Activated CD4-positive, alpha-beta T cell treated with anti-CD3 and anti-CD28 coated beads, Interleukin-2, amount 10 ng/mL, durations not matched to agents 24 days and 14 days (primary cell): ENCODE measurements at places on chromosomes 2 and 18. TPM values are rescaled to one million over a fixed set of nuclear protein-coding genes. Genes with fewer than 3 reads are reported as not detected.

Gene NYAP2
- total RNA-seq: not detected in 2 replicates

Gene GKN1
- total RNA-seq: not detected in 2 replicates

Gene CPS1
- total RNA-seq: 0.75 and 0.88 TPM in 2 replicates

Gene DIPK1C
- total RNA-seq: not detected in 2 replicates

Gene VWC2L
- not detected in 2 replicates for total RNA-seq

Gene MYL1
- total RNA-seq: not detected in 2 replicates

Gene SNORC
- 1.0 and 1.2 TPM in 2 replicates for total RNA-seq

Gene CRACDL
- 0.07 and 0.12 TPM in 2 replicates for total RNA-seq

Gene MARCHF4
- not detected in 2 replicates for total RNA-seq

Gene TXNDC2
- total RNA-seq: not detected in 2 replicates
